RKO (cell line): ENCODE measurements at places on chromosomes 1 and 21.

GRCh38 chr1:37752583-37753471, 12.1 kb downstream of the EPHA10 start:
- DNase-seq = peak; percentile 17

DNA sequence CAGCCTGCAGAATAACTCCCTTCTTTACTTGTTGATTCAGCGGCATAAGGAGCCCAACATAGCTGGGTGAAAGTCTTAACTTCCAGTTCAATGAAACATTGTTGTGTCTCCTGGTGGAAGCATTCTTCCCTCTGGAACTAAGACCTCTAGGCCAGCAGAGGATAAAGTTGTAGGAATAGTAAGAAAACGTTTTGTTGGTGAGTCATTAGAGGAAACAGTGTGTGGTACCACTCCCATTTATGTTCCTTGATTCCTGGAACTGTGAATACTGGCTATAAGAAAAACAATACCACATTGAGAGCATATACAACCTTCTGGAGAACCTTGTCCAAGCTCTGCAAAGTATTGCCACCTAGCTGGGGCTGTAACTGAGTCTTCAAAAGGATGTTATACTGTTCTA, 737.4 kb upstream of the ZP4 start:
- DNase-seq = no peak

GRCh38 chr1:162660574-162660973, 28.3 kb downstream of the DDR2 start:
- no peak for DNase-seq

DNA sequence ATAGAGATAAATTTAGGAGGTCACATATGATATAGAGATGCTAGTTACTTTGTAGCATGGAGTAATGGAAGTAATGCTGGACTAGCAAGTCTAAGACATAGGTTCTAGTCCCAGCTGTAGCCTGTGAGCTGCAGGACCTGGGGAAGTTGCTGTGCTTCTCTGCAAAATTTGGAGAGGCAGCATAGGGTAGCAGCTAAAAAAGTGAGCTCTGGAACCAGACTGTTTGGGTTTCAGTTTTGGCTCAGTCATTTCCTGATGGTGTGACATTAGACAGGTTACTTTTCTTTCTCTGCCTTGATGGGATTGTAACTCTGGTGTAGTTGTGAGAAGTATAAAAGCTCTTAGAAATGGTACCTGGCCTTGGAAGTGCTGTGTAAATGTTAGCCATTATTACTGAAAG, 3.3 kb downstream of the METTL13 start:
- DNase-seq = no peak

- no peak for DNase-seq
These were observed 447.2 kb upstream of the NR5A2 start for GRCh38 chr1:199580300-199580699.

DNA sequence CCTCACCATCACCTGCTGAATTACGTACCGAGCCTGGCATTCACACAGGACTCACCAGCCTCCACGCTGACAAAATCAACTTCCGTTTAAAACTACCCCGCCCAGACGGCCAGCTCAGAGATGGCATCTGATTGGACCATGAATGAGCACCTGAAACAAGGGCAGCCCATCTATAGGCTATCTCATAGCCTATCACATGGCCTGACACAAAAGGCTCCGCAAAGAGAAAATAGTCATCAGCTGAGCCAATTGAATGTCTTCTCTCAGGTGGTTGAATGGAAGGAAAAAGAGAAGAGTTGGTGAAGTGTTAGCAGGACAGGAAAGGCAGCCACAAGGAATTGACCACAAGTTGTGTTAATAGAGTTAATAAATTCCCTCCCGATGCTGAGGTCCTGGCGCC, 50.6 kb upstream of the ZC3H12A start:
- no peak for DNase-seq

DNA sequence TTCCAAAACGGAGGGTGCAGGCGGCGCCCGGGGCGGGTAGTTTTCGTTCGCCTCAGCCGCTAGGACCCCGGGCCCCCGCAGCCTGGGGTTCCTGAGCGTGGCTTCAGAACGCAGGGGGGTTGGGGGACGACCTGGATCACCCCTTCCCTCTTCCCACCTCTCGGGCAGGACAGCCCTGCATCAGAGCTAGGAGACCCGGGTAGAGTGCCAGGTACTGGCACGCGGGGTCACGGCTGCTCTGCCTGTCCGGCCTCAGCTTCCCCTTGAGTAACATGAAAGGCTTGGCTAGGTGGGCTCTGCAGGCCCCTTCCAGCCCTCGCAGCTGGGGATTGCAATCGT, 484 bp downstream of the DFFB start:
- DNase-seq = no peak

DNA sequence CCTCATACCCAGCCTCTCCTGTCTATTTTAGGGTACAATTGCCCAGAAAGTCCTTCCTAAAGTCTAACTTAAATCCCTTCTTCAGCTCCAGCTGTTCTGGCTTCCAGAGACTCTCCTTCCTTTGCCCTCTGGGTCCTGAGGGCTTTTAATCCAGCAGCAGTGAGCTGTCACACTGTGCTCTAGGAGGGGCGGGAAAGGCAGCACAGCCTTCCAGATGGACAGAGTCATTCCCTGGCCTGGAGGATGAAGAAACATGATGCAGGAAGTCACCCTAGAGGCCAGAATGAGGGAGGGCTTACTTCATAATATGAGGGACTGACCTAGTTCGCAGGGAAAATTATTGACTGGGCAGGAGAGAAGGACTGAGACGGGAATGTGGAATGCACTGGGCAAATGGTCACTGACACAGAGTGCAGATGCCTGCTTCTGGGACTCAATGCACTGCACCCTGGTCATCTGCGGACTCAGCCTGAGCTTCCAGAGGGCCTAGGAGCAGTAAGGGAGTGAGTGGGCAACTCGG, 1.3 kb downstream of the SH2D2A start:
- peak; percentile 69 for DNase-seq

DNA sequence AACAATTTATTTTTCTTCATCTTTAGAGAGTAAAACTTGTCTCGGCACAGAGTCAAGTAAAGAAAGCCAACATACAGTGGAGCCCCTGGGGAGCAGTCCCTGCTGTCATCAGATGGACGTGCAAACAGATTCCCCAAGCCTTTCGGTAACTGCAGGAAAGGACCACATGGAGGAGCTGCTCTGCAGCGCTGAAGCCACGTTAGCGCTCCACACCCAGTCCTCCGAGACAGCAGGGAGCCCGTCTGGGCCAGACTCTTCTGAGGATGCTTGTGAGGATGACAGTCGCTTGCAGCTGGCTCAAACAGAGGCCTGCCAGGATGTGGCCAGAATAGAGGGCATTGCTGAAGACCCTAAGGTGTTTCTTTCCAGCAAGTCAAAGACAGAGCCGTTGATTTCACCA, 77.1 kb upstream of the SCCPDH start:
- no peak for DNase-seq

- no peak for DNase-seq
These were observed 5.8 kb downstream of the TIAM1 start for GRCh38 chr21:31337996-31338907.

DNA sequence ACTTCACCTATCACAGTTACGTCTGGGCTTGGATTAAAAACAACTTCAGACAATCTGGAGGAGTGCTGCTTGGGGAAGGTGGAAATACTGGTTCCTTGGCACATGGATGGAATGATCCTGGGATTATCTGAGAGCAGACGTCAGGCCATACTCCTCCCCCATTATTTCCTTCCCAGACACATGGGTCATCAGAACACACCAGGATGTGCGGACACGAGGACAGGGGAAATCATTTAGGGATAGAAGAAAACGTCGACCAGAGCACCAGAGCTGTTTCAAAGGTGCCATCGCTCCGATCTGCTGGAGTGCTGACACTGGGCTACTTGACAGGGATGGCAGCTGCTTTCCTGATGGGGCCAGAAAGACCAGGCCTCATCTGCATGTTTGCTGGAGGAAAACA, 31.8 kb upstream of the ANGPTL7 start:
- no peak for DNase-seq

- no peak for DNase-seq
These were observed 209.2 kb upstream of the PTGFR start for GRCh38 chr1:78281580-78281979.

GRCh38 chr1:98696077-98696476, 34.6 kb downstream of the SNX7 start:
- DNase-seq = no peak

- no peak for DNase-seq
These were observed 1.8 kb upstream of the SPRR2A start for GRCh38 chr1:153058826-153059784.

GRCh38 chr1:160629286-160630210, 17.3 kb downstream of the SLAMF1 start:
- DNase-seq = no peak

DNA sequence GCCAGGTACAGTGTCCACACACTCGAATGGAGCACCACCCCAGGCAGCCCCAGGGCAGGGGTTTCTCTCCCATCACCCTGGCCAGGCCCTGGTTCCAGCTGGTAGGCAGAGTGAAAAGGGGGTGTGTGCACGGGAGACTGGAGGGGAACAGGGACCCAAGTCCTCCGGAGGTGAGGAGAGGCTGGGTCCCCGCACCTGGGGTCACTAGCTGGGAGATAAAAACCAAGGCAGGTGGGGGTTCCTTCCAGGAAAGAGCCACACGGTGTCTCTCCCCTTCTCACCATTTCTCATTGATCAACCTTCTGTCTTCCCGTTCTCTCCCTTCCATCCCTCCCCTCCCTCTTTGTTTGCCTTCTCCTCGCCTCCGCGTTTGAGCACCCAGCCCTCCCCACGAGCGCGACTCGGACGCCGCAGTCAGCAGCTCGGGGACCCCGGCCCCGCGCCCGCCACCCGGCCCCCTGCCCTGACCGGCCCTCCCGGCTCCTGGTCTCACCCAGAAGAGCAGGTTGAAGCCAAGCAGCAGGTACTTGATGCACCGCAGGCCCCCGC, 358 bp downstream of the TSPAN2 start:
- DNase-seq = no peak

DNA sequence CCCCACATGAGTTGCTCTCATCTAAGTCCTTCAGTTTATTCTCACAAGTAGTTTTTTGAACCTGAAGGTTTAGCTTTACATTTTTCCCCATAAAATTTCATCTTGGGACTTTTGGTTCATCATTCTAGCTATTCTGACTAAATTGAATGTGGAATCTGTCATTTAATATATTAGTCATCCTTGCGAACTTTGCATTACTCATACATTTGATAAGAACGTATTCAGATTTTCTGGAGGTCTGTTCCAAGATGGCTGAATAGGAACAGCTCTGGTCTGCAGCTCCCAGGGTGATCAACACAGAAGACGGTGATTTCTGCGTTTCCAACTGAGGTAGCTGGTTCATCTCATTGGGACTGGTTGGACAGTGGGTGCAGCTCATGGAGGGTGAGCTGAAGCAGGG, 59.8 kb upstream of the CSF1 start:
- peak; percentile 18 for DNase-seq

DNA sequence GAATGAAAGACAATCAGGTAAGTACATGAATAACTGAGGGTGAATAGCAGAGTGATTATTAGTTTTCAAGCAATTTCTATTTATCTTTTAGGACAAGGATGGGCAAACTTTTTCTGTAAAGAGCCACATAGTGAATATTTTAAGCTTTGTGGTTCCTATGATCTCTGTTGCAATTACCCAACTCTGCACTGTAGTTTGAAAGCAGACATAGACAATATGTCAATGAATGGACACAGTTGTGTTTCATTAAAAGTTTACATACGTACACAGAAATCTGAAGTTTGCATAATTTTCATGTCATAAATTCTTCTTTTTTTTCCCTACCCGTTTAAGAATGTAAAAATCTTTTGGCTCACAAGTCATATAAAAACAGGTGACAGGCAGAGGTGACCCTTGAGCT, 71.4 kb downstream of the ZNF281 start:
- no peak for DNase-seq

DNA sequence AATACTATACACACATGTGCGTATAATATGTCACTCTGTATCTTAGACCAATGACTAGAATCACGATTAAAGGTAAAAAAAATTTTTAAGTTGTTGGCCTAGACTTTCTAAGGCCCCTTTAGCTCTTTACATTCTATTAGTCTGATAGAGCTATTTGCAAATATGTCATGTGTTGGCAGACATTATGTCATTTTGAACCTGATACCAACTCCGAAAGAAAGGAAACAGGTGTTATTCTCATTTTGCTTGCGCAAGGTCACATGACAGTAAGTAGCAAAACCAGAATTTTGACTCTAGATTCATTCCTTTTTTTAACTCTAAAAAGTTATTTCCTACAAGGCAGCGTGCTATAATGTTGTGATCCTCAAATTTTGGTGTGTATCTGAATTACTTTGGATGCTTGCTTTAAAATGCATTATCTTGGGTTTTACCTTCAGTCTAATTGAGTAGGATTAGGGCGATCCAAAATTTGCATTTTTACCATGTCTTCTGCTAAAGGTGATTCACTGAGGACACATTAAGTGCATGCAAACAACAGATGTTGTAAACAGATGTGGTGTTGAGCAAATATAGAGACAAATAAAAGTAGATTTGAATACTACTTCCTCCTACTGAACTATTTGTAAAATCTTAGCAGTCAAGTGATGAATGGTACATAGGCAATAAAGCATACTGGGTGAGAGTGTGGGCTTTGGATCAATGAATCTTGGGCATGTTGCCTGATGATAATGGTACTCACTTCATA, 63.5 kb upstream of the KIAA1614 start:
- no peak for DNase-seq

DNA sequence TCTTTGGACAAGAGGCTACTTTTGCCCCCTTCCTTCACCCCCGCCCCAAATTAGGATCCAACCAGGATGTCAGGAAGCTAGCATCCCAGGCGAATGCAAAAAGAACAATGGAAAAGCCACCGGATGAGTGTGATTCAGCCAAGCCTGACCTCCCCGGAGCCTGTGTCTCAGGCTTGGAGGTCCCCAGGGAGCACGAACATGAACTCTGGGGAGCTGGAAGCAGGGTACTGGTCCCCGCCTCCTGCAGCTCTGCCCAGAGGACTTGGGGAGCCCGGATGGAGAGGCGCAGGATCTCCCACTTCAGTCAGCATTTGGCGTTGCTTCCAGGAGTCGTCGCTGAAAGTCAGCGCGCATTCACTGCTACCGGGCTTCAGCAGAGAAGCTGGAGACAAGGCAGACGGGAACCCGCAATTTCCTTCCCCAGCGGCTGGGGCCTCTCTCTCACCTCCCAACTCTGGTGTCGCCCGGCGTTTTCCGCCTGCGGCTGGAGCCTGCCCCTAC, 1.8 kb upstream of the TBX15 start:
- DNase-seq = no peak

- no peak for DNase-seq
These were observed 1.6 kb upstream of the IRF6 start for GRCh38 chr1:209807509-209807908.

- no peak for DNase-seq
These were observed 627 bp downstream of the PLEKHA6 start for GRCh38 chr1:204359131-204359473.

GRCh38 chr1:8020032-8020431, 6.1 kb downstream of the ERRFI1 start:
- peak; percentile 64 for DNase-seq
